SHP77 treated with DMSO at 0.1 percent for 48 hours (cell line): ENCODE measurements at places on chromosomes 7 and 10.
A peak's percentile ranks its signal among the peaks of the same experiment; 100 is the strongest.

DNA sequence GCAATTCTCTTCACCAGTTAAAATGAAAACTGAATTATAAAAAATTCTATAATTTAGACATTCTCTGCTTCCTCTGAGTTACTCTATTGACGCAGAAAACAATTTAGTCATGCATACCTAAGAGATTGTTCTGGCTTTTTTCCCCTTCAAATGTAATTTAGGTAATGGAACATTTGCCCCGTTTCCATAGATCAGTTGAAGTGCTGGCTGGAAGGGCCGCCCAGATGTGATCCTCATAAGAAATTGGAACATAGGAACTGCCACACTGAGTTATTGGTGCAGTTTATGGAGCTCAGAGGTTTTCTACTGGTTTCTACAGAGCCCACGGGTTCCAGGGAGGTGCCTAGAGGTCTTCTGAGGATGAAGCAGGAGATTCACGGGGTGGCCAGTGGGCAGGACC, 581.7 kb downstream of the SDK1 start:
- no peak for DNase-seq

GRCh38 chr7:158782761-158783401, 46.4 kb downstream of the ESYT2 start:
- peak; percentile 45 for DNase-seq

GRCh38 chr7:155215576-155216325, 81.9 kb upstream of the INSIG1 start:
- DNase-seq = no peak

DNA sequence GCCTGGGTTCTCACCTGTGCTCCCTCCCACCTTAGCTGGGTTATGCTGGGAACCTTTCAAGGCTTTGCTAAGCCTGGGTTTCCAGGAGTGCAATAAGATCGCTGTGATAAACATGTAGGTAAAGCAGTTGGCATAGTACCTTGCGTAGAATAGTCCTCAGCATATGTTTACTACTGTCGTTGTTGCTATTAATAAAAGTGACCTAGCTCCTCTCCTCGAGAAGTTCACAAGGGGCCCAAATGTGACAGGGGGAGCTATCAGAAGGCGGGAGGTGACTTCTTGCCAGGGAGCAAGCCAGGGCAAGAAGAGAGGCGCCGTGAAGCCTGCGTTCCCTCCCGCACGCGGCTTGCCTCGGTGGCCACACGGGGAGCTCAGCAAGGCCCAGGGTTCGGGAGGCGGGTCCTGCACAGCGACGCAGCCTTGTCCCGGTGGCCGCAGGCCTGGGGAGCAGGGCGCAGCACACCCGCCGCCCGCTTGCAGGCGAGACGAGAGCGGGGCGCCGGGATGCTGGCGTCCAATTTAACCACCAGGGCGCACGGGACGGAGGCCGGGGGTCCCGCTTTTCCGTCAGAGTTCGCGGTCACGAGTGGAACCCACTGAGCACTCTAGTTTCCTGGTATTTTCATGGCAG, 106.2 kb downstream of the SNX10 start:
- DNase-seq = no peak

DNA sequence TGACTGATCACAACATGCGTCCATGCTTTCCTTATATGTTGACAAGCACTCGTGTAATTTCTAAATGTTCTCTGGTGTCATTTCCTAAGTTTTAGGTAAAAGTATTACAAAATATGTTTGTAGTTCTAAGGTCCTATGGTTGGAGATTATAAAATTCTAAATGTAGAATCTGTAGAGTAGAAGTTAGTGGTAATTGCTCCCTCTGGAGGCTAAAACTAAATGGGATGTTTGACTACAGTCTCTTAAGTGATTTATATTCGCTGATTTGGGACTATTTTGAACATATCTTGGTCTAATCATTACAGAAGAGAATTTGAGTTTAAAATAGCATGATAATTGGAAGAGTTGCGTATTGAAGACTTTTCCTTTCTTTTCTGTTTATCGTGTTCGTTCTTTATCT, 74.1 kb downstream of the ZMYND11 start:
- no peak for DNase-seq

DNA sequence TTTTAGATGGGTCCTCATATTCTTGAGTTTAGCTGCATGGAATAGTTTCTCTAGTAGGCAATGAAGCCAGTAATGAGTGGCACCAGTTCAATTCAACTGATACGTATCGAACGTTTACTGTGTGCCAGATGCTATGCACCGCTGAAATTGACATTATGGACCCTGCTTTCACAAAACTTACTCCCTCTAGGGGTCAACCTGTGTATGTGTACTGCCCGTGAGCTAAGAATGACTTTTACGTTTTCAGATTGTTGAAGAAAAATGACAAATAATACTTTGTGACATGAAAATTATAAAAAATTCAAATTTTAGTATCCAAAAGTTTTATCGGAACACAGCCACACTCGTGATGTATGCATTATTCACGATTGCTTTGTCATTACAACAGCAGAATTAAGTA, 95.5 kb downstream of the ZMYND11 start:
- DNase-seq = peak; percentile 13

- DNase-seq = no peak
These were observed 48.0 kb downstream of the RHOBTB1 start for GRCh38 chr10:60896033-60896432.

GRCh38 chr10:5283305-5284158, 81.2 kb upstream of the UCN3 start:
- DNase-seq = peak; percentile 75

- DNase-seq = no peak
These were observed 164.7 kb downstream of the ACTR3B start for GRCh38 chr7:152924238-152924637.

- no peak for DNase-seq
These were observed 275.0 kb downstream of the PTEN start for GRCh38 chr10:88138319-88138848.

- DNase-seq = no peak
These were observed 57.0 kb downstream of the CC2D2B start for GRCh38 chr10:95964756-95965155.

DNA sequence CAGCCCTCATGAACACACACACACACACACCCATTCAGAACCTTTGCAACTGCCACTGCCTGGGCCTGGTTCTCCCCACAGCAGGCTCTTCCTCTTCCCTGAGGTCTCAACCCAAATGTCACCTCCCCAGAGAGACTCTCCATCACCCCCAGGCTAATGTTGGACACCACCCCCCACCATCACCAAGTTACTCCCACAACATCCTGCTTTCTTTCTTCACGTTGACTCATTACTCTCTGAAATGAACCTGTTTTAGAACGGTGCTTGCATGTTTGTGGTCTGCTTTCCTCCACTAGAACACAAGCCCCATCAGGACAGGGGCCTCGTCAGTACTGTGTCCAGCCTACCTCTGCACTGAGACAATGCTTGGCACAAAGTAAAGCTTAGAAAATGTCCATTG, 16.0 kb downstream of the AFAP1L2 start:
- no peak for DNase-seq

GRCh38 chr10:119724593-119725516, 995 bp upstream of the INPP5F start:
- DNase-seq = peak; percentile 3

DNA sequence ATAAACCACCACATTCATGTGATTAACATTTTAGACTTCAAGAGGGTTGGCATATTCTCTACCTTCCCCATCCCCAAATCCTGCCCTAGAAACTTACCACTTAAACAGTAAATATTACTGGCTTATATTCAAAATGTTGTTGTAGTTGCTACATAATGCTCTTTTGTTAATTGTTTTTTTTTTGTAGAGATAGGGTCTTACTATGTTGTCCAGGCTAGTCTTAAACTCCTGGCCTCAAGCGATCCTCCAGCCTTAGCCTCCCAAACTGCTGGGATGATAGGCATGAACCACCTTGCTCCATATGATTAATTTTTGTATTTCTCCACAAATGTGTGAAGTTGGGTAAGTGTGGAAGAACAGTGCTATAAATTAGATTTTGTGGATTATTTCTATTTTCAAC, 6.5 kb downstream of the PDK4 start:
- no peak for DNase-seq

GRCh38 chr7:154931906-154932305, 71.0 kb downstream of the PAXIP1 start:
- DNase-seq = no peak

DNA sequence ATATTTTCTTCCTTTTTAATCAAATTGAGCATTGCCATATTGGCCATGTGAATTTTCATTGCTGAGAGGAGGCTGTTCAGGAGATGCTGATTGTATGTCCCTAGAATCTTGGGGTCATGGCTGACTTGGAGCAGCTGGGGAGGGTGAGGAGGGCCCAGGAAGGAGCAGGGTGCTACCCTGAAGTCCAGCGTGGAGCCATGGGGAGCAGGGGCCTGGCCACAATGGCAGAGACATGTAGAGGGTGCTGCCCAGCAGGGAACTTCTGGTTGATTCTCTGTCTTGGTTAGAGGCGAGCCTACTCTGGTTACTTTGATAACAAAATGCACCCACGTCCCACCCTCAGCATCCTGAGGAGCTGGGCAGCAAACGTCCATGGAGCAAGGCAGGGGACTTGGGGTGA, 186.0 kb downstream of the MYOF start:
- no peak for DNase-seq

DNA sequence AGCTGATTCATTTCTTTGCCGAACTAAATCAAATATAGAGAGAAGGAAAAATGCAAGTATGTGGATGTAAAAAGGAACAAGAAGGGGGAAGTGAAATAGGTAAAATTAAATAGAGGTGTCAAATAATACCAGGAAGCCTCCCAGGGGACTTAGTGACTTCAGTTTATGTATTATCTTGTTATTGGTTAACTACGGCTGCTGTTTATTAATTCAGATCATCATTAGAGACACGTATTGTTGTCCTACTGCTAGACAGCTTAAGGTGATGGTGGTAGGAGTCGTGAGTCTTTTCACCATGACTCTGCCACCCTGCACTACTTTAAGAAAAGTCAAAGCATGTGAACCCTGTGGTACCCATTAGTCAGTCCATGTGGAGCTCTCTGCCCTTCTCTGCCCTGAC, 289.1 kb downstream of the PRKG1 start:
- DNase-seq = no peak

- DNase-seq = no peak
These were observed 56.8 kb upstream of the FAM171A1 start for GRCh38 chr10:15427843-15428414.
